T-helper 1 cell treated with Interleukin-12 subunit alpha and Interleukin-12 subunit beta and Interleukin-4 antibody, amounts not matched to agents 30 ng/mL and 1 ng/mL, for 36 hours (primary cell): ENCODE measurements at places on chromosomes 2 and 18. TPM values are rescaled to one million over a fixed set of nuclear protein-coding genes. Genes with fewer than 3 reads are reported as not detected.

Gene PCARE
- not detected in 2 replicates for total RNA-seq

Gene TMEM178A
- not detected in 2 replicates for total RNA-seq

Gene TRIM54
- 0.10 TPM in 1 of 2 replicates, not detected in the other for total RNA-seq

Gene GCC2
- total RNA-seq = 48.2 and 49.9 TPM in 2 replicates

Gene RBM44
- total RNA-seq = 0.63 and 1.1 TPM in 2 replicates
